ENCODE measurements at places on chromosomes 1 and 21. TPM values are rescaled to one million over a fixed set of nuclear protein-coding genes. Genes with fewer than 3 reads are reported as not detected.

The CELA2B gene
- not detected for total RNA-seq

The SH3D21 gene
- total RNA-seq, result 2.8 TPM

The DNAJC6 gene
- 4.8 TPM for total RNA-seq

The AGL gene
- total RNA-seq, result 3.6 TPM

The RAP1GAP gene
- 14.5 TPM for total RNA-seq

The PLA2G2F gene
- not detected for total RNA-seq

The IL10RB gene
- total RNA-seq, result 20.2 TPM

Data from A549 treated with GW870086 at 1 μM for 4 hours (cell line).